ENCODE measurements at places on chromosomes 16 and 17.

- DNase-seq, result no peak
Observed at GRCh38 chr17:58569196-58569595, 54.8 kb upstream of the MTMR4 start.

DNA sequence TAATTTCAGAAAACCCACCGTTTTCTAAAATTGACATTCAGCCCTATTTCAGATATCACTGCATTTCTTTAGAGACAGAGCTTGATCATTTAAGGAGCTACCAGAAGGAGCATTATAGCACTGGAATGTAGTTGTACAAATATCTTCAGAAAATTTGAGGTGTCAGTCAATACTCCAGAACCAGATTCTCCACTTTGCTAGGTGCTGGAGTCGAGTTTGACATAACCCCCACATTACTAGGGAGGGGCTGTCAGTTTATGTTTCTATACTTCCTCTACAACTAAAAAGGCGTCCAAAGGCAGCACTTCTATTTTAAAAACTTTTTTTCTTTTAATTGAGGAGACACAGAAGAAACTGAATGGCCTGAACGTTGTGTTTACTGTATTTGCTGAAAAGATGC, 892 bp upstream of the KIAA0513 start:
- DNase-seq, result no peak

GRCh38 chr17:52524096-52524637, 365.7 kb upstream of the CA10 start:
- DNase-seq, result no peak

DNA sequence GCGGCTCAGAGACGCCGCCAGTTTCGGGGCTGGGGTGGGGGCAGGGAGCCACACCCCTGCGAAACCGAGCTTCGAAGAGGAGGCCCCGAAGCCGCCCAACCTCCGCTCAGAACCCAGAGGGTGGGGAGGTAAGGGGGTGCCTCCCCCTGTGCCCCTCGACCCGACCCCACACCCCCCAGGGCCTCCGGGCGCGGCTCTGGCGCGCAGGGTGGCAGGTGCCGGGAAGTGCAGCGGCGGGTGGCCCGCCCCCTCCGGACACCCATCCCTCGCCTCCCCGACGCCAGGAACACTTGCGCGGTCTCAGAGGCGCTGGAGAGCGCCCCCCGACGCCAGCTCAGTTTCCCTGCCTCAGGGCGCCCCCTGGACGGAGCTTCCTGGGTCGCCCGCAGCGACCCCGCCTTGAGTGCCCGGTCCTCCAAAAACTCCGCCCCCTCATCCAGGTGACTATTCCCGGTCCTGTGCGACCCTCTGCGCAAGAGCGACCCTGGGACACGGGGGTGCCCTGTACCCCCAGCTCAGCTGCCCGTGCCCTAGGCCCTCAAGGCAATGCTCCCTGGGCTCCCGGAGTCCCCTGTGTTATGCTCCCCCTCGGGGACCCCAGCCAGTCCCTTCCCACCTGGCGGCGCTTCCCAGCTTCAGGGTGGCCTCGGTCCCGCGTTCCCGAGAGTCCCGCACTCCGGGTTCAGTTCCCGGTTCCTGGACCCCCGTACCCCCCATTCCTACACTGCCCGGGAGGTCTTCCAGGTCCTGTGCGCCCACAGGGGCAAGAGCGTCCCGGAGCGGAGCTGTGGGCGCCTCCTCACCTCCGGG, 562 bp downstream of the PPL start:
- peak; percentile 75 for DNase-seq

DNA sequence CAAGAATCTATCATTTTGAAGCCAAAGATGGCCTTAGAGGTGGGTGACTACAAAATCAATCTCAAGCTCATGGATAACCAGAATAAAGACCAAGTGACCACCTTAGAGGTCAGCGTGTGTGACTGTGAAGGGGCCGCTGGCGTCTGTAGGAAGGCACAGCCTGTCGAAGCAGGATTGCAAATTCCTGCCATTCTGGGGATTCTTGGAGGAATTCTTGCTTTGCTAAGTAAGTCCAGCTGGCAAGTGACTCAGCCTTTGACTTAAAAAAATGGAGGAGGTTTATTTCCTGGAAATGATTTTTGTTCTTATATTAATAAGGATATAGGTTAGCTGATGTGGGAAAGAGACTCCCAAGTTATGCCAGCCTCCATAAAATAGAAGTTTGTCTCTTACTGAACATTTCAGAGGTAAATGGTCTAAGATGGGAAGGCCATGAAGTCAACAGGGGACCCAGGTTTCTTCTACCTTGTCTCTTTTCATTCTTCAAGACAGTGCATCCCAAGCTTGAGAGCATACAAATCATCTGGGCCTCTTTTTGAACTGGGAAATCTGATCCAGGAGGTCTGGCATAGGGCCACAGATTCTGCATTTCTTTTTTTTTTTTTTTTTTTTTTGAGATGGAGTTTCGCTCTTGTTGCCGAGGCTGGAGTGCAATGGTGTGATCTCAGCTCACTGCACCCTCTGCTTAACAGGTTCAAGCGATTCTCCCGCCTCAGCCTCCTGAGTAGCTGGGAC, 19.8 kb upstream of the TANGO6 start:
- DNase-seq, result no peak

DNA sequence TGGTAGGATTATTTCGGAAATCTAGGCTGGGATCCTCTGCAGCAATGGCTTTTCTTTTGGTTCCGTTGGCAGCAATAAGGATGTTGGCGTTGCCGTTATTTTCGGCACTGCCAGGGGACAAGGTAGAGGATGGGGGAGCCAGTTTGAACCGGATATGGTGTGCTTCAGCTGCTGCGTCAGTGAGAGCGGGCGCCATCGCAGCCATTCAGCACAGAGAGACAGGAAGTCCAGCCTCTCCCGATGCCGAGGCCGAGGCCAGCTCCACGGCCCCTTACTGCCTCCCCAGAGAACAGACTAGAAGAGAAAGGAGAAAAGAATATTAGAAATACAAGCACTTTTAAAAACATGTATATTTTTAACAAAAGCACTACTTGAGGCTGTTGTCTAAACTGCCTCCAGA, 21.3 kb downstream of the KANSL1 start:
- no peak for DNase-seq

- no peak for DNase-seq
Observed at GRCh38 chr16:86523166-86523740, 12.9 kb downstream of the FOXF1 start.

GRCh38 chr17:7977805-7978204, 24.6 kb upstream of the GUCY2D start:
- DNase-seq, result no peak

GRCh38 chr16:57725554-57725953, 10.0 kb upstream of the KATNB1 start:
- DNase-seq, result no peak

- no peak for DNase-seq
Observed at GRCh38 chr17:11814655-11815262, 182.5 kb downstream of the ZNF18 start.

GRCh38 chr17:83018658-83019193, 60.7 kb upstream of the METRNL start:
- no peak for DNase-seq

DNA sequence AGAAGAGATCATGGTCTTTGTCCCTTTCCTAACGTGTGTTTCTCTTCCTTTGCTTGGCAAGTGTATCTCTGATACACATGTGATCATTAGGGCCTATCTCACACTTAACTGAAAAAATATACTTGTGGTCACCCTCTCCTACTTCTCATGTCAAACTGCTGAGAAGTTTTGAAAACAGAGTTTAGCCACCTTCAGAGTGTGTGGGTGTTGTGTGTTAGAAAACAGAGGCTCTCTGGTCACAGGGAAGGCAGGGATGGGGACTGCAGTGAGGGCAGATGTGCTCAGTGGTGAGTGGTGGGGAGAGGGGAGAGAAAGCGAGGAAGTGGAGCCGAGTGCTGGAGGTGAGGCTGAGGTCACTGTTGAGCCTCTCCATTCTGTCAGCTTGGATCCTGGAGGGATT, 29.4 kb downstream of the GRB7 start:
- DNase-seq, result no peak

GRCh38 chr17:39617446-39618245, 9.1 kb upstream of the PPP1R1B start:
- DNase-seq, result peak; percentile 60

GRCh38 chr17:80430446-80431245, 15.7 kb downstream of the ENDOV start:
- no peak for DNase-seq

- DNase-seq, result peak; percentile 30
Observed at GRCh38 chr16:14600164-14600563, 29.9 kb downstream of the PARN start.

DNA sequence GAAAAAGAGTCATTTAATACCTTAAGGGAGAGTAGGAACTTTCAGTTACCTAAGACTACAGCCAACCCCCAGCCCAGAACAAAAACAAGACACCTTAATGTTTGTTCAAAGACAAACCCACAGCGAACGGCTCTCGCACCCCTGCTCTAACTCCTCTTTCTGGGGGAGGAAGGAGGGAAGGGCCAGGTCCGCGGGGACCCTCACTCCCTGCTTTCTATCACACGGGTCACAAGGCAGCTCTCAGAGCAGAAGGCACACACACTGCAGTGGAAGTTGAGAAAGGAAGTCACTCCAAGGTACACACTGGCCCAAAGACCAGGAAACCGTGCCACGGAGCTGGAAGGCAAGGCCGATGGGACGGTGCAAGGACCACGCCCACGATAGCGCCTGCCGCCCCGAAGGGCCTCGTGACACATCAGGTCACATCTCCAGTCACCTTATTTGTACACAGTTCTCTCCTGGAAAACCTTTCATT, 10.0 kb downstream of the LITAFD start:
- DNase-seq, result no peak

- peak; percentile 68 for DNase-seq
Observed at GRCh38 chr17:36705874-36706731, 104.7 kb downstream of the MRM1 start.

GRCh38 chr16:80620736-80621605, 80.2 kb downstream of the DYNLRB2 start:
- no peak for DNase-seq

GRCh38 chr16:19177111-19177739, 9.2 kb downstream of the SYT17 start:
- peak; percentile 19 for DNase-seq

- DNase-seq, result peak; percentile 31
Observed at GRCh38 chr17:76924345-76925342, 56.4 kb downstream of the MGAT5B start.

- DNase-seq, result peak; percentile 10
Observed at GRCh38 chr16:24689128-24689527, 40.3 kb upstream of the TNRC6A start.

DNA sequence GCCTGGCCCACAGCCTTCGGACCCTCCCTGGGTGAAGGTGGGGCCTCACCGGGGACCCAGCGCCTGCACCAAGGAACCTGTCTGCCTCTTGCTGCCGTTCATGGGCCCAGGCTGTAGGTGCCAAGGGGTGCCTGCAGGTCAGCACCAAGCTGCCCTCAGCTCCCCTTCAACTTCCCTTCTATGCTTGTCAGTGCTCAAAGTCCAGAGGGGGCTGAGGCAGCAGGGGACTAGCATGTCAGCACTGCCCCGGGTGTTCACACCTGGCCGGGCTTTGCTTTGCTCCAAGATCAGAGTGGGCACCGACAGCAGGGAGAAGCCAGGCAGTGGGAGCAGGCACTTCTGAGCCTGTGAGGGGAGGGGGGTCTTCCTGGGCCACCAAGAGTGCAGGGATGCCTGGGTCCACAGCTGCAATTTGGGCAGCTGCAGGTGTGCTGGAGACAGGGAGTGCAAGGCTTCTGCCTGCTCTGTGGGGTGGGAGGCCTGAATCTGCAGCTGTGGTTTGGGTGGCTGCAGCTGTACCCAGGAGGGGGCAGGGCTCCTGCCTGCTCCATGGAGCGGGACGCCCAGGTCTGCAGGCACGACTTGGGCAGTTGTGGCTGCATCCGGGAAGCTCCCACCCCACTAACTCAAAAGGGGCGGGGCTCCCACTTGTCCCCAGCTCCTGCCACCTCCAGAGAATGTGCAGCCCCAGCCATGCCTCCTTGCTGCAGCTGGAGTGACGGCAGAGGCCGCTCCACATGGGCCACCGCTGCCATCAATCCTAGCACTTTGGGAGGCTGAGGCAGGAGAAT, 27.6 kb upstream of the PRM1 start:
- no peak for DNase-seq

DNA sequence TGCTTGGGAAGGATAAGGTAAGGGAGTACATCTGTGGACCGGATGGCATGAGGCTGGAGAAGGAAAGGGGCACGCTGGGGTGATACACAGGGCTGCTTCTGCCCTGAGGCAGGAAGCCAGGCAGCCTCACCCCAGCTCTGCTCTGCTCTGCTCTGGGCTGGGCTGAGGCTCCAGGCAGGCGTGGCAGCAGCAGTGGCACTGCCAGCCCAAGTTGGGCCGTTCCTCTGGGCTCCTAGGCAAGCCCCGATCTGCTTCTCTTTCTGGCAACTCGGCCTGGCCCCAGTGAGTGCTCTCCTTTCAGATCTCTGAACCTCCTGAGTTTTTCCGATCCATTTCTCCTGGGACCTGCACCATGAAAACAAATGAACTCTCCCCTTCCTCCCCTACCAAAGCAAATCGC, 44.9 kb downstream of the VAC14 start:
- no peak for DNase-seq

GRCh38 chr17:37842401-37842800, 81.8 kb upstream of the TBC1D3K start:
- DNase-seq, result no peak

- DNase-seq, result peak; percentile 93
Observed at GRCh38 chr17:66191593-66192377, at the start of gene CEP112. Gene CEP112, minus strand, starts transcription at chr17:66192133.

- no peak for DNase-seq
Observed at GRCh38 chr17:29621751-29622194, 939 bp downstream of the CORO6 start.

DNA sequence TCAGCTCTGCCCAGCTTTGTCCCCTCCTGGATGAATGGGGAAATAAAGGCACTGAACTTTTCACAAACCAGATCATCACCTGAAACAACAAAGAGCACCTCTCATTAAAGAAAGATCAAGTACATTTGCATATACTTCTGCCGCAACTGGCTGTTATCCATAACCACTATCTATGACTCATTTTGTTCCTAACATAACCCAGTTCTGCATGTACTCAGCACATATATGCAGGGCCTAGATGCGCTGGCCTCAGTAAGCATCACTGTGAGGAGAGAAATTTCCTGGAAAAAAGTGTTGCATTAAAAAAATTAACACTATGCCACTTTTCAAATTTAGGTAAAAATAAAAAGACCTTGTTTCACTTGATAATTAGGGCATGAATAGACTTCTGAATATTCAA, 1718.4 kb downstream of the TP53TG3F start:
- no peak for DNase-seq

GRCh38 chr16:80468029-80468428, 72.8 kb upstream of the DYNLRB2 start:
- no peak for DNase-seq

All from NCI-H146 (cell line).